ENCODE measurements at places on chromosomes 7 and 10. TPM values are rescaled to one million over a fixed set of nuclear protein-coding genes. Genes with fewer than 3 reads are reported as not detected.

- peak; percentile 42 for DNase-seq
Observed at GRCh38 chr7:922334-923107, 32.0 kb downstream of the ADAP1 start.

GRCh38 chr10:12320892-12321291, 28.5 kb upstream of the CAMK1D start:
- DNase-seq, result no peak

DNA sequence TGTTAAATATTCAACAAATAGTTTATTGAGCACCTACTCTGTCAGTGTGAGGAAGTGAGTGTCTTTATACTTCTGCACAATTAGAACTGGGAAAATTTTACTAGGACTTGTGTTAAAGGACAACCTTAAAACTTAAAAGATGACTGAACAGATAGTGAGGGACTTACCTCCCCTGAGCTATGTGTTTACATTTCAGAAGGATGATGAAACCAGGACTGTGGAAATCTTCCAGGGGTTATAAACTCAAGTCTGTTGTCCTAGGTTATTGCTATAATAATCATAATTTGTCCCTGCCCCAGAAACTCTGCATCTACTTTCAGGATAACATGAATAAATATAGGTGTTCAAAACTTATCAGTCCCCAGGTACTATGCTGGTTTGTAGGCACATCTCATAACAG, 261.0 kb upstream of the MKLN1 start:
- DNase-seq, result no peak

DNA sequence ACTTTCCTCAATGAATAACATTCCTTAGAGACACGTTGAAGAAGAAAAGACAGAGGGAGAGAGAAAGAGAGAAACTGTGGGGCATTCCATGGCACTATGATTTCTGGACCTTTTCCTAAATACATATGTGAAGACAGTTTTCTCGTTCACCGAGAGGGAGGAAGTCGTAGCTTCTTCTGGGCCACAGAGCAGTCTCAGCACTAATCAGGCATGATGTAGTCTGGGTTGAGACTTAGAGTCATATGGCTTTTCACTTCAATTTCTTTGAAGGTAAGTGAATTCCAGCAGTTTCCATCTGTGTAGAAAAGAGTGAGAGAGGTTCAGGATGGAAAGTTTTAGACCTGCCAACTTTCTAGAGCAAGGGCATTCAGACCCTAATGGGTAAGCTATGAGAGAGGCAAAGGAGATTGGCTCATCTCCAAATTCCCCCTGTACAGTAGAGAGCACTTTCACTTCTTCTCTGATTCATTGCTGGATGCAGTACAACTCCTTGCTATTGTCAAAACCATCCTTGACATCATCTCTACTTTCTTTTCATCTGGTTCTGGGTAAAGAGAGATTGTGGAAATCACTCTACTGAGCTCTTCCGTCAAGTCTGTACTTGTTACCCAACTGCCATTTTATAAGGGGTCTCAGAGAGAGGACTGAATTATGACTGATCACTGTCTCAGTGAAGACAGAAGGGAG, 31.5 kb upstream of the OR9A4 start:
- no peak for DNase-seq

- DNase-seq, result peak; percentile 82
Observed at GRCh38 chr10:63520500-63521415, at the start of gene REEP3. TSS of gene REEP3 (plus strand) at chr10:63521401. CDS start at chr10:63521546, 145 bp downstream.

DNA sequence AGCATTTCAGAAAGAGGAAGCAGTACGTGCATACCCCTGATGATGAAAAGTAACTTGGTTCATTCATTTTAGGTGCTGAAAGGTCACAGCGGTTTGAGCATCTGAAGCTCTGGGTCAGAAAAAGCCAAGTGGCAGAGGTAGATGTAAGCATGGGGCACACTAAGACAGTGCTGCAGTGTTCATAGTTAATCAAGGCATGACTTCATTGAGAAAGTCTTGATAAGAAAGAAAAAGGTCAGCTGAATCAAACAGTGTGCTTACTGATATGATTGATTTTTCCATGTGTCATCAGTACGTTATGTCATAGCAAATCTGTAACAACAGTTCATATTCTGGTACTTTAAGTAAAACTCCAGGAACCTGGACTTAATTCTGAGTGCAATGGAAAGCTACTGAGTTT, 107.7 kb upstream of the PCLO start:
- no peak for DNase-seq

GRCh38 chr10:123608047-123608446, 58.1 kb upstream of the GPR26 start:
- DNase-seq, result no peak

Gene UPP1
- total RNA-seq, result 34.9 TPM

DNA sequence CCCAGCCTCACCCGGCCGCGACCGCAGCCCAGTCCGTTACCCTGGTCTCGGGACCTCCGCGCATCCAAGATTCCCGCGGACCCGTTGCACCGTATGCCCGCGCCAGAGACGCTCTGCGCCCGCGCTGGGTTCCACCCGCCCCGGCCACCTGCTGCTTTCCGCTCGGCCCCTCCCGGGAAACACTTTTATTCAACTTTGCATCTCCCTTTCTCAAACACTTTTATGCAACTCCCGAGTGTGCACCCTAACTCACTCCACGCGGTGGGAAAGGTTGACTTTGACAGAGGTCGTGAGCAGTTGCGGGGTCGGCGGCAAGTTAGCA, at the start of gene ODAD2:
Gene ODAD2, minus strand, starts transcription at position 126 of the 322 bp plus-strand sequence. CDS start 3,937 bp downstream, outside the sequence.
- DNase-seq, result no peak

Gene CALHM3
- total RNA-seq, result not detected

GRCh38 chr7:136063326-136063666, 86.1 kb upstream of the MTPN start:
- no peak for DNase-seq

- no peak for DNase-seq
Observed at GRCh38 chr7:157676001-157676400, 339.2 kb downstream of the DNAJB6 start.

- DNase-seq, result no peak
Observed at GRCh38 chr7:19957664-19958063, 184.2 kb upstream of the TMEM196 start.

- DNase-seq, result peak; percentile 49
Observed at GRCh38 chr7:149823191-149823630, 15.0 kb upstream of the ZNF862 start.

Gene ABCB8
- 30.8 TPM for total RNA-seq

Gene EIF4H
- 190 TPM for total RNA-seq

- DNase-seq, result no peak
Observed at GRCh38 chr7:70571403-70571934, 560.5 kb upstream of the GALNT17 start.

- DNase-seq, result peak; percentile 94
Observed at GRCh38 chr10:121974535-121975294, at the start of gene NSMCE4A. TSS of gene NSMCE4A (minus strand) at chr10:121975217. CDS start at chr10:121975165, 52 bp downstream.

Gene HSPA12A
- total RNA-seq, result 25.7 TPM

DNA sequence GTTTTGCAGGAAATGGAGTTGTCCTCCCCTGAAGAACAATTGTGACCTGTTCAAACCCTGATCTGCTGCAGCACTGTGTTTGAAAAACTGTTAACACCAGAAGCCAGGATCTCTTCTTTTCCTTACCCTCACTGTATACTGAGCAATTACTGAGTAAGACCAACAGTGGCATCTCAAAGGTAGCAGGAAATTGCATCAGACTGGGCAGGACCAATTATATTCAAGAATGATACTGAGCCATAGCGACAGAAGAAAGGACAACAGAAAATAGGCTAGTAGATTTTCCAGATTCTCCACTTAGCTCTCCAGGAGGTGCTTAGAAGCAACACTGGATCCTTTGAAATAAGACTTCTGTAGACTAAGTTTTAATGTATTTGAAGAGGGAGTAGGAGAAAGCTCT, 57.4 kb upstream of the INHBA start:
- no peak for DNase-seq

GRCh38 chr7:132113536-132114371, 462.5 kb downstream of the PLXNA4 start:
- no peak for DNase-seq

DNA sequence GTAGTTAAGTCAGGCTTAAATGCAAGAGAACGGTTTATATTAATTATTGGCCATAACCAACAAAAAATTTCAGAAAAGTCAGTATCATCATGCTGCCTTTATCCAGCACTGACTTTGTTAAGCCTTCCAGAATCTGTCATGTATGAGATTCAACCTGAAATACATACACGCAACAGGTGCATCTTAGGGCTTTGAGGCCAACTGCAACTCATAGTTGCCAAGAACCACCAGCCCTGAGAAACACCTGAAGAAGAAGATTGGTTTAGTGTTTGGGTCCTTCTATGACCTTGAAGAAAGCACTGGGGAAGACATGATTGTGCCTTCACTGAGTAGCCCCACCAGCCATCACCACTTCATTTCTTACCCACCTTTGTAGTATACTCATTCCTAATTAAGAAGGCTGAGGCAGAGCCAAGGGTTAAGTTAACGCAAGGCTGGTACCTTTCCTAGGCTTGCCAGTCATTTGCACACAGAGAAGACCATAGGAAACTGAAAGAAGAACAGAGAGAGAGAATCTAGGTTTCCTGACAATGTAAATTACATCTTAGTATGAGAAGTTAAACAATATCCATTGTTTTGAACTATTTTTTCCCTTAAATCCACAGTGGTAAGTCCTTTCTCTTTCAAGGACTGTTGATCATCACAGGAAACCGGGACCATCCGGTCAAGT, 200.1 kb upstream of the PRKCQ start:
- no peak for DNase-seq

Gene AKR1C3
- 98.8 TPM for total RNA-seq

Gene UNCX
- not detected for total RNA-seq

DNA sequence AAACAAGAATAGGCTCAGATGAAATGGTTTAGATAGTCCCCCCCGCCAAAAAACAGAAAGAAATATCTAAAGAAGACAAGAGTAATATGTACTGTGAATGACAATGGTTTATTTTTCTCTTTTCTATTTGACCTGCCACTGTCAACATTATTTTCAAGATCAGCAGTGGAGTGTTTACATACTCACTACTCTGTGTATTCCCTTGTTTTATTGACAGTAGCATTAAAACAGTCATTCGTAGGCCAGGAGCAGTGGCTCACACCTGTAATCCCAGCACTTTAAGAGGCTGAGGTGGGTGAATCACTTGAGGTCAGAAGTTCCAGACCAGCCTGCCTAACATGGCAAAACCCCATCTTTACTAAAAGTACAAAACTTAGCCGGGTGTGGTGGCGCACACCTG, 245.3 kb upstream of the SLC26A5 start:
- no peak for DNase-seq

Measured in aorta (tissue), 5 donors.